NCI-H524 (cell line): ENCODE measurements at places on chromosomes 5 and 9.
A peak's percentile ranks its signal among the peaks of the same experiment; 100 is the strongest.

GRCh38 chr9:124778575-124779367 lies 1.8 kb downstream of the OLFML2A start:
- DNase-seq: no peak

DNA sequence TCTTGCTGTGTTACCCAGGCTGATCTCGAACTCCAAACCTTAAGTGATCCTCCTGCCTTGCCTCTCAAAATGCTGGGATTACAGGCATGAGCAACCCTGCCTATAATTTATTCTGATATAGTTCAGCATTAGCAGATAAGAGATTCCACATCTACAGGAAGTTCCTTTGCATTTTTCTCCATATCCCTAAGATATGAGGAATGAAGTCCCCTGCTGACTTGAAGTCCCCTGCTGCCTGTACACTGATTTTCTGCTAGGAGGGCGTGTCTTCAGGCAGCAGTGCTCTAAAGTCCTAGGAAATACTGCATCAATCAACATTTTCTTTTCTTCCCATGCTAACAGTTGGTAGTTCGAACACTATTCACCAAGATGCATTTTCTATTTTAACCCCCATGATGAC lies 105.8 kb downstream of the ARHGAP26 start:
- DNase-seq: no peak

DNA sequence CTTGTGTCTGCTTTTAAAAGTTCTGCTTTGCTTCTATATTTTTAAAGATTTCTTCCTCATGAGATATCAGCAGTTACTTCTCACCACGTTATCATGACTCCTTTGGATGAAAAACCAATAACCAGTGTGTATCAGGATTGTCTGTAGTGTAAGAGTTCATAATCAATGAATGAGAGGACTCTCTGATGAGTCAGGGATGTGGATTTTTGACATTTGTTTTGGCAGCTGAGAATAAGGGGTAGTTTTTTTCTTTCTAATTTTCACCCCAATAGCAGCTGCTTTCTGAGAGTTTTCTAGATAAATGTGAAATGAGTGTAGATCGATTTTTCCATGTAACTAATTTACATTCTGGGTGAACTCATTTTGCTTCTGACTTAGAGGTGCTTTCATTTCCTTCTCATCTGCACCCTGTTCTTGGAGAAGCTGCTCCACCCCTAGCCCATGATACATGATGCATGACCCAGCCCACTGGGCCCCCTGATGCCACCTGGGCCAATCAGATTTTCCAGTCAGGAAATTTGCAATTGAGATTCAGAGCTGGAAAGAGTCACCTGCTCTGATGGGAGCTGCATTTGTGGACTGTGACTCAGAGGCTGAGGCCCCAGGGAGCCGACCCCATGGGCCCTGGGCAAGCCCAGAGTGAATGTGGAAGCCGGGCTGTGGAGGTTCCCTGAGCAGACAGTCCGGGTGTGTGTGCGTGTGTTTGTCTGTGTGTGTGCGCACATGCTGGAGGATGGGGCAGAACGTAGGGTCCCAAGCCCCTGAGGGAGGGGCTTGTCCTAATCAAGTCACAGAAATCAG lies 159.3 kb downstream of the RGS3 start:
- no peak for DNase-seq

GRCh38 chr5:94396687-94397086 lies 221.7 kb downstream of the KIAA0825 start:
- no peak for DNase-seq

- DNase-seq: no peak
Measured at GRCh38 chr5:38162625-38163024, 95.7 kb upstream of the EGFLAM start.

DNA sequence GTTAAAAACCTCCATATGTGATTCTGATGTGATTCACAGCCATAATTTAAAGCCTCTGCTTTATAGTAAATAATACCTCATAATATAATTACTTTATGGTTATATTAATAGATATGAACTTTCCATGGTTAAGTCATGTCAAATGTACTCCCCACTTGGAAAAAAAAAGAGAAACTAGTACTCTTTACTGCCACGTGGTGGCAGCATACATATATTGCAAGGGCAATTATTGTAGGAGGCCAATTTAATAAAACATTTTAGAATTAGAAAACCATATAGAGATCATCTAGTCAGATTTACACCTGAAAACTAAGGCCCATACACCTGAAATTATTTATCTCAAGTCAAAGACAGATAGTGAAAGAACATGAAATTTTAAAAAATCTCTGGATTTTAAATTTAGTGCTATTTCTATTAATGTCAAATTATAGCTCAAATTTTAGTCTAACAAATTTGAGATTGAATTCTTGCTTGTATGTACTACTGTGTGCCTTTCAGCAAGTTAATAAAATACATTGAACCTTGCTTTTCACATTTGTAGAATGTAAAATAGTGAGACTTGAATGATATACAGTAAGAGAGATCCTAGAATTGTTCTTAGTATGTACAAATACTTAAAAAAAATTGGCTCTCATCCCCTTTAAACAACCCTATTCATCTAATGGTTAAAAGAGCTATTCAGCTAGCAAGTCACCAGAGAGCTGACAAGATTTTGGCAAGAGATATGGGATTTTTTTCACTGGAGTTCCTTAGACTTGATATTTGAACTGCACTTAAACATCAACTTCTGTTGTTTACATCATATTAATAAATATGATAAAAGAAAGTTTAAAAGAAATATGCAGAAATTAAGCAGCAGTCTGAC lies 603.8 kb downstream of the TLE4 start:
- peak; percentile 0 for DNase-seq
